Anterior cingulate cortex (tissue), 58 donors: ENCODE measurements at places on chromosomes 5 and 9.

GRCh38 chr5:149702934-149703646 is 27.0 kb upstream of the PPARGC1B start:
- no peak for DNase-seq

DNA sequence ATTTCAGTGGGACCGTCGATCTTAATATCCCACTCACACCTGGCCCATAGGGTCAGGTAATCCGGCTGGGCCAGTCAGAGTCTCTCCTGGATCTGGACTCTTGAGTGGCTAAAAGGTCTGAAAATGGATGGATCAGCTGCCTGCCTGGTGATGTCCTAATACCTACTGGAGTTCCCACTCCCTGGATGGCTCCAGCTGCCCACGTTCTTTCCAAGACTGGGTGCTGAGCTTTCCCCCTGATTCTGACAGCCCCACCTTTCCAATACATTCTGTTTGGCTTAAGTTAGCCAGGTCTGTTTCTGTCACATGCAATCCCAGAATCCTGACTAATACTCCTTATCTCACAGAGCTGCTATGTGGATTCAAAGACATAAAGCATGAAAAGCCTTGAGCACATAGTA is 10.2 kb downstream of the SH3PXD2B start:
- no peak for DNase-seq

DNA sequence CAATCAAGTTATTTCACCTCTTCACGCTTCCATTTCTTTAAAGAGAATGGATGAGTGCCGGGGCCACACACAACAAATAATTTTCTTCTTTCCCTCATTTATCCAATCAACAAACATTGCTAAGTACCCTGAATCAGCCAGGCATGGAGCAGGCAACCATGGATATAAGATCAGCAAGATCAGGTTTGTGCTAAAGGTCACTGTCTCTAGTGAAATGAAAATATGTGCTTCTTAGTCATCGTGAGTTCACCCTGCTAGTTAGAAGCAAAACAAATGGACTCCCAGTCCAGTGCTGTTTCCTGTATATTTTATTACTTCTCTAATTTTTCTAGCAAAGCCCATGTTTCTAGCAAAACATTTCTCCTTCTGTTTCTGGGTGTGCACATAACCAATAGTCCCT is 629.2 kb downstream of the BNC2 start:
- DNase-seq, result no peak

DNA sequence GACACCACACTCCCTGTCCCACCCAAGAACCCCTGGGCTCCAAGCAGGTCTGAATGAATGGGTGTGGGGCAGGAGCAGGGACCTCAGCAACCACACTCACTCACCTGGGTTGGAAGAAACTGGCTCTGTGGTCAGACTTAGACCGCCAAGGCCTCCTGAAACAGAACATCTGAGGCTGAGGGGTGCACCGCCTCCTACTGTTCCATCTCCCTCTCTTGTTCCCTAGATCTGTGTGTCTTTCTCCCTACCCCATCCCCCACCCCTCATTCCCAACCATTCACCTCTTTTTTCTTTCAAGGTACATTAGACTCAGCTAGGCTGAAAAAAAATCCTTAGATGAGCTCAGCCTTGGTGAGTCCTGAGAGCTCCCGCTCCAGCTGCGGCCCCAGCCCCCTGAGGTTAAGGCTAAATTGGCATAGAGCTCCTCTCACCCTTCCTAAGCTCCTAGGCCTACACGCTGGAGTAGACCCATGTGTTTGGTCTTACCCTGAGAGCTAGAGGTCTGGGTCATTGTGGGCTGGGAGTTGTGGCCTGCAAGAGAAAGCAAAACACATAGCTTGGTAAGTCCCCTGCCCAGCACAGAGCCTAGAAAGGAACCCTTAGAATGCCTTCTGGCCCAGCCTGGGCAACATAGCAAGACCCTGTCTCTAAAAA is 4.8 kb downstream of the ECSCR start:
- DNase-seq, result no peak

DNA sequence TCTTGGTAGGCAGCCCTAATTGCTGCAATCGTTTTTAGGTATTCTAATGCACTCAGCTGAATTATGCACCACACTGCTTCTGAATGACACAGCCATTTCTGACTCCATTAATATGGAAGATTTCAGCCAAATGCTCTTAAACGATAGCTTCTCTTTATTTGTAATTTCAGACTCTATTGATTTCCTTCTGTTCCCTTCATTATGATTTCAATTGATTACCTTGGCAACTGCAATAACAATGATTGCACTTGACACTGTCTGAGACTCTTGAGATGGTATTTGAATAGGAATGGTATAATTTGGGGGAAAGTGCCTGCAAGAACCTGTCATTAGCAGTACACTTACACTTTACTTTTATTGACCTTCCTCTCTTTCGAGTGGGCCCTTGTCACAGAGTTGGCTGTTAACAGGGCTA is 296.1 kb upstream of the DMAC1 start:
- no peak for DNase-seq

GRCh38 chr5:90342576-90342975 is 67.0 kb downstream of the CETN3 start:
- DNase-seq, result no peak

DNA sequence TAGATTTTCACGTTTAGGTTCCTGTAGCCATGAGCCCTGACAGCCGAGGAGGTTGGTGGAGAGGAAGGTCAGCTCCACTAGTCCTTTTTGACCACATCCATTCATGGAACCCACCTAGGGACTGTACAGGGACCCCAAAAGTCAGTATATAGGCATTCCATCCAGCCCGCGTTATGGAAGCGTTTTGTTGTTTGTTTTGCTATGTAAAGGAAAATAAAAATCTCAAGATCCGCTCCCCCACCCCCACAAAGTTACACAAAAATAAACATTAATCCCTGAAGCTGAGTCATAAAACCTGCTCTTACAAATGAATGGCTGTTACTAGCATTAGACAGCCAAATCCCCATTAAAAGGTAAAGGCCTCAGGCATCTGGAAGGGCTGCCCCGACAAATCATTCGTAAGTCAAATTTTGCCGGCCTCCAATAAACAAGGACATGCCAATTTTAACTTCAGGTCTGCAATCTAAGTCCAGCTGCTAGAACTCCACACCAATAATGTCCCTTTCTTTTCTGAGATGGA is 292.9 kb downstream of the MED10 start:
- no peak for DNase-seq

- no peak for DNase-seq
Measured at GRCh38 chr5:140365282-140365681, 5.3 kb downstream of the SLC4A9 start.

GRCh38 chr9:116250891-116251290 is 97.3 kb downstream of the PAPPA start:
- no peak for DNase-seq

- DNase-seq, result no peak
Measured at GRCh38 chr5:83568186-83568585, 96.6 kb downstream of the VCAN start.

DNA sequence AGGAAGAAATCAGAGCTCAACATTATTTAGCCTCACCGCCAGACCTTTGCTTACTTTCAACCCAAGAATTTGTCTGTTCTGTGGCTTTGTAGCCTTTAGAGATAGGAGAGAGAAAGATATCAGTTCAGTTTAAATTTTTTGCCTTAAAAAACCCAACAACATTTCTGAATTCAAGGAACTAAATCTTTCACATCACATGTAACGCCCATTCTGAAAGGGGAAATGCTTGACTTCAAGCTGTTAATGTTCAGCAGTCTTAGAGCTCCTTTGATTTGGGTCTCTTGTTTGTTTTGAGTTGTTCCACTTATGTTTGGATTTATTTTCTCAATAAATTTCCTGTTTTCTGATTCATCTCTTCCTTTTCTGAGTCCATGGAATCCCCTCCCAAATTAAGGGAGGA is 294.5 kb downstream of the ARHGAP26 start:
- no peak for DNase-seq
